ENCODE measurements at places on chromosomes 6 and 20. TPM values are rescaled to one million over a fixed set of nuclear protein-coding genes. Genes with fewer than 3 reads are reported as not detected.

OR2B6 gene
- total RNA-seq: not detected

SLC22A3 gene
- total RNA-seq: 0.06 TPM

OLIG3 gene
- total RNA-seq: not detected

GRCh38 chr6:1131285-1132079 lies 180.4 kb upstream of the FOXQ1 start:
- DNase-seq: no peak
- H3K27ac ChIP-seq: no peak overlapping the region
- no peaks in the 10 kb centered on the region for H3K4me1 ChIP-seq
- H3K4me3 ChIP-seq: no peak overlapping the region
- H3K27me3 ChIP-seq: no peaks in the 10 kb centered on the region
- H3K36me3 ChIP-seq: no peaks in the 10 kb centered on the region

GRCh38 chr6:157587127-157587926 lies 206.3 kb downstream of the ZDHHC14 start:
- H3K36me3 ChIP-seq: no peaks in the 10 kb centered on the region
- H3K4me3 ChIP-seq: no peak overlapping the region
- H3K27ac ChIP-seq: no peak overlapping the region

- H3K27ac ChIP-seq: no peak overlapping the region
- DNase-seq: no peak
- peaks cover 4% of the 10 kb centered on the region for H3K36me3 ChIP-seq
- no peaks in the 10 kb centered on the region for H3K27me3 ChIP-seq
- no peak overlapping the region for H3K4me3 ChIP-seq
- peaks cover 22% of the 10 kb centered on the region for H3K4me1 ChIP-seq
These were observed 140.6 kb upstream of the SCGN start for GRCh38 chr6:25511376-25511775.

GRCh38 chr6:141105481-141105880 lies 1027.2 kb upstream of the GJE1 start:
- no peaks in the 10 kb centered on the region for H3K27me3 ChIP-seq
- peaks cover 16% of the 10 kb centered on the region for H3K4me1 ChIP-seq
- H3K4me3 ChIP-seq: no peak overlapping the region
- peak; percentile 93 for DNase-seq
- H3K27ac ChIP-seq: peak overlapping the region; percentile 93

GRCh38 chr6:104686550-104687175 lies 173.1 kb downstream of the HACE1 start:
- DNase-seq: no peak
- H3K36me3 ChIP-seq: no peaks in the 10 kb centered on the region
- no peaks in the 10 kb centered on the region for H3K4me1 ChIP-seq
- H3K4me3 ChIP-seq: no peak overlapping the region

DNA sequence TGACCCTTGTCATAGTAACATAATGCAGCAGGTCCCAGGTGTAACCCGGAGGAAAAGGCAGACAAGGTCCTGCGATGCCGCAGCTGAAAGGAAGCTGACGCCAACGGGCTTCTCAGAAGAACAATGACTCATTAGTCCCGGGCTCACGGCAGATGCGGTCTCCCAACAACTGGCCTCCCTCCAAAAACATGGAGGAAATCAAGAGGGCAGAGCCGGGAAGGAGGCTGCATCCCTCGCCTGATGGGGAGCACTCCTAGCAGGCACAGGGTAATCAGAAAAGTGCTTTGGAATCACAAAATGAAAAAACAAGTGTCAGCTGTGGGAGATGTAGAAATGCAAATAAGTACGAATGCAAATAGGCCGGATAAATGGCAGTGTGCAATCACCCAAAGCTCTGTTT lies 165.2 kb upstream of the AGPAT4 start:
- H3K4me3 ChIP-seq: no peak overlapping the region
- H3K27me3 ChIP-seq: no peaks in the 10 kb centered on the region
- H3K27ac ChIP-seq: no peak overlapping the region

DNA sequence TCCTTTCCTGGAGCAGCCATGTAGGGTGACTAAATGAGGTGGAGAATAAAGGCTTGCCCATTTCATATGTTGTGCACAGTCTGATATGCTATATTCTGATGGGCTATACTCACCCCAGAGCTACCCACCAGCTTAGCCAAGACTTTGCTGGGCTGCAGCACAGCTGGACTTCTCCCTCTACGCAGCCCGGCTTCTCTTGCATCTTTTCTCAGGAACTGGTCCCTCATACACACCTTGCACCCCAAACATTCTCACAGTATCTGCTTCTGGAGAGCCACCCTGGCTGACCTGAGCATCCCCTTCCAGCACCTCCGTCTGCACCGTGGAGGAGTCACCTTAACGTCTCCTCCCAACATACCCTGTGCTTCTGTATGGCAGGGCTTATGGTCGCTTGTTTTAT lies 150.8 kb upstream of the PMEPA1 start:
- H3K27me3 ChIP-seq: no peaks in the 10 kb centered on the region
- H3K36me3 ChIP-seq: no peaks in the 10 kb centered on the region
- no peak overlapping the region for H3K4me3 ChIP-seq
- DNase-seq: no peak
- no peak overlapping the region for H3K27ac ChIP-seq
